ENCODE measurements at places on chromosomes 12 and 14.

- no peak for DNase-seq
These were observed 4.5 kb upstream of the PNMA1 start for GRCh38 chr14:73718418-73719251.

- no peak for DNase-seq
These were observed 25.2 kb downstream of the NGB start for GRCh38 chr14:77245820-77246219.

GRCh38 chr14:79580906-79581305 is 630.4 kb downstream of the DIO2 start:
- DNase-seq = no peak

GRCh38 chr14:69796797-69797500 is at the start of gene SLC10A1:
TSS of gene SLC10A1 (minus strand) at chr14:69797241. CDS start at chr14:69797155, 86 bp downstream.
- DNase-seq = no peak

DNA sequence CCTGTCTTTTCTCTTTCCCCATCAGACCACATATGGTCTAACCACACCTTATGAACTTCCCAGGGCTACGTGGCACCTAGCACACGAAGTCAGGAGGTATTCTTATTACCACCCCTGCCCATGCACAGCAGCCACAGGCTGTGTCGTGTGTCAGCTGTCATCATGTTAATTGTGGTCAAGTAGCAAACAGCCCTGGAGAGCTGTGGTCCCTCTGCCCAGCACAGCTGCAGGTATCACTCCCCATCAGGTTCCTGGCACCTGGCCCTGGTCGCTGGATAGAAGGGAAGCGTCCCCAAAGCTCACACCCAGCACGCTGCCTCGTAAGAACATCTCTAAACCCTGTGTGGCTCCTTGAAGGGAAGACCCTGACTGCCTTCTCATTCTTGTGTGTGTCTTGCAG is 45.4 kb downstream of the CLMN start:
- no peak for DNase-seq

GRCh38 chr12:101566318-101566717 is 28.5 kb upstream of the MYBPC1 start:
- no peak for DNase-seq

GRCh38 chr12:32995623-32996022 is 99.0 kb upstream of the PKP2 start:
- no peak for DNase-seq

- no peak for DNase-seq
These were observed 347.2 kb upstream of the DCN start for GRCh38 chr12:91529829-91530228.

DNA sequence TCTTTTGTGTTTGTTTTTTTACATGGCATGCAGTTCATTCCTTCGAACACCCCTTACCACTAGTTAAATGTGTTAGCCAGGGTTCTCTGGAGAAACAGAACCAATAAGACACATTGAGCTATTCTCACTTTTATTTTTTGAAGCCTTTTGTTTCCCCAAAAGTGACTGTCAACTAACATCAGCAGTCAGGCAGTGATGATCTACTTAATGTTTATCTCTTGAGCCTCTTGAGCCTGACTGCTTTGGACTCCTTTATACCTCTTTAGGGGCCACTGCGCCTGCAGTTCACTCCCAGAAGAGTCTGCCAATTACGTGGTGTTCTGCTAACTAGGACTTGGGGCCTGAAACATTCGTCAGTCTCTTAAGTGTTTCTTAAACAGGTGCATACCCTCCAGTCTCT is 163.7 kb upstream of the FLRT2 start:
- no peak for DNase-seq

DNA sequence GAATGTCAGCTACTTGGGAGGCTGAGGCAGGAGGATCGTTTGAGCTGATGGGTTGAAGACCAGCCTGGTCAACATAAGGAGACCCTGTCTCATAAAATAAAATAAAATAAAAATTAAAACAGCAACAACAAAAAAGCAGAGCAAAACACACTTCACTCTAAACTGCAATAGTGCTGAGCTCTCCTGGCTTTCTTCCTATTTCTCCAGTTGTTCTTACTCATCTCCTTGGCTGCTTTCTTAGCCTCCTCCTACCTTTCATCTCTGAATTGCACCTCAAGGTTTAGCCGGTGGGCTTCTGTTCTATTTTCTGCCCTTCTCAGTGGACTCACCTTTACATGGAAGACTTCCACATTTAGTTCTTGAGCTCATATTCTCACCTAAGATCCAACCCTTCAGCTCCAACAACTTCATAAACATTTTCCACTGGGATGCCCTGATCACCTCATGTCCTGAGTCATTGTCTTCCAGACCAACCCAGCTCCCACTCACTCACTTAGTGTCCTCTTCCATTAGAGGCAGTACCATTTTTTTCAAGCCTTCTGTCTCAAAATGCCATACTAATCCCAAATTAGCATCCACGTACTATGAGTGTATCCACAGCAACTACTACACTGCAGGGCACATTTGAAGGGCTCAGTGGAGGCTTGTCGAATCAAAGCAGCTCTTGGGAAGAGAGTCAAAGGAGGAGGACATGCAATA is 41.2 kb upstream of the TMED10 start:
- DNase-seq = no peak

DNA sequence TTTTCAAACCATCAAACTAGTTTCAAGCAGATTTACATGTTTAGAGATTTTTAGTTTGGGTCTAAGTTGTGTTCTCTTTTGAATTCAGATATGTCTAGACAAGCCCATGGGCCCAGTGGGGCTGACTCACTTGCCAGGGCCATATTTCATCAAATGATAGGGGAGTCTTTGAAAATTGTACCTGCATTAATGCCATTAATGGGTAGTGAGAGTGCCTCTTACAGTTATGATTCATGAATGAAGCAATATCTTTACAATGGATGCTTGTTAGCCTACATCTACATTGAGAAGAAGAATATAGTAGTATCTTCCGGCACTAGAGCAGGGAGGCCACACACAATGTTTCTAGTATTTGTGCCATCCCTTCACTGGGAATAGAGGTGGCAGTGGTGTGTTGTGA is 174.2 kb upstream of the E2F7 start:
- no peak for DNase-seq

DNA sequence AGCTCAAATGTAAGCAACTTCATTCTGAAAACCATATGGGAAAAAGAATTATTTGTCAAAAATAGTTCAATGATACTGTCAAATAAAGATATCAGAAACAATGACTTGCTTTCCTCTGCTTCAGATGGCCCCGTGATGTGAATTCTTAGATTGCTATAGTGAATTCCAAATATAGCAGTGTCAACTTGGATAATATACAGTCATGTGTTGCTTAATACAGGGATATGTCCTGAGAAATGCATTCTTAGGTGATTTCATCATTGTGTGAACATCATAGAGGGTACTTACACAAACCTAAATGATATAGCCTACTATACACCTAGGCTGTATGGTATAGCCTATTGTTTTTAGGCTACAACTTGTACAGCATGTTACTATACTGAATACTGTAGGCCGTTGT is 108.7 kb upstream of the MIS18BP1 start:
- DNase-seq = no peak

All from activated T-cell treated with anti-CD3 and anti-CD28 coated beads, Interleukin-2, amount 50 U/mL, for 24 hours (primary cell).